WTC11 (cell line): ENCODE measurements at places on chromosomes 1 and 21.

GRCh38 chr1:225677350-225678124 is 24.6 kb upstream of the ENAH start:
- peak; percentile 72 for DNase-seq
- no peak overlapping the region for H3K27ac ChIP-seq
- peak overlapping the region; percentile 57 for H3K4me3 ChIP-seq
- peaks cover 25% of the 10 kb centered on the region for H3K27me3 ChIP-seq
- H3K36me3 ChIP-seq, result no peaks in the 10 kb centered on the region

GRCh38 chr1:223723351-223723904 is 11.1 kb downstream of the CAPN2 start:
- peaks cover 93% of the 10 kb centered on the region for H3K27me3 ChIP-seq
- H3K36me3 ChIP-seq, result peaks cover 13% of the 10 kb centered on the region
- H3K27ac ChIP-seq, result no peak overlapping the region

GRCh38 chr1:43773821-43774220 is 66.5 kb downstream of the ST3GAL3 start:
- H3K4me1 ChIP-seq, result peaks cover 27% of the 10 kb centered on the region
- DNase-seq, result no peak
- no peak overlapping the region for H3K4me3 ChIP-seq
- no peaks in the 10 kb centered on the region; the same call in 1 of the 2 replicates for H3K27me3 ChIP-seq
- H3K27ac ChIP-seq, result no peak overlapping the region
- H3K36me3 ChIP-seq, result peaks cover 6% of the 10 kb centered on the region; the same call in 1 of the 2 replicates

DNA sequence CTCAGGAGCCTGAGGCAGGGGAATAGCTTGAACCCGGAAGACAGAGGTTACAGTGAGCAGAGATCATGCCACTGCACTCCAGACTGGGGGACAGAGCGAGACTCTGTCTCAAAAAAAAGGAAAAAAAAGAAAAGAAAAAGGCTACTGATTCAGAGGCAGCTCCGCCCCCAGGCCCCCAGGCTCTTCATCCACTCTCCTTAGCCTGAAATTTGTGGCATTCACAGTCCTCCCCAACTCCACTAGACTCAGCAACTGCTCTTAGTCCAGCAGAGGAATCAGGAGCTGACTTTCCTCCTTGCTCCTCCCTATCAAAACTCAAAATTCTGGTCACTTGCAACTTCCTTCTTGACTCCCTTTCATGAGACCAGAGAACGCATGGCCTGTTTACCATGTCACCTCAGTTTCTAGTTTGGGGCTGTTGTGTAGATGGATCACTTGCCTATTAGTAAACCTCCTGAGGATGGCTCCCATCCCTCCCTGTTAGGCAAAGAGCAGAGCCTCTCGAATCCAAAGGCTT is 27.1 kb downstream of the PCAT6 start:
- H3K4me3 ChIP-seq, result no peak overlapping the region
- peaks cover 25% of the 10 kb centered on the region for H3K4me1 ChIP-seq

- H3K27ac ChIP-seq, result no peak overlapping the region
- peaks cover 26% of the 10 kb centered on the region for H3K4me1 ChIP-seq
- H3K27me3 ChIP-seq, result no peaks in the 10 kb centered on the region
These were observed 70.4 kb downstream of the MPZL1 start for GRCh38 chr1:167792188-167792565.

- peaks cover 22% of the 10 kb centered on the region for H3K4me1 ChIP-seq
- DNase-seq, result peak; percentile 70
- peak overlapping the region; percentile 90 for H3K27ac ChIP-seq
These were observed 162.3 kb upstream of the VAMP3 start for GRCh38 chr1:7608628-7609305.

DNA sequence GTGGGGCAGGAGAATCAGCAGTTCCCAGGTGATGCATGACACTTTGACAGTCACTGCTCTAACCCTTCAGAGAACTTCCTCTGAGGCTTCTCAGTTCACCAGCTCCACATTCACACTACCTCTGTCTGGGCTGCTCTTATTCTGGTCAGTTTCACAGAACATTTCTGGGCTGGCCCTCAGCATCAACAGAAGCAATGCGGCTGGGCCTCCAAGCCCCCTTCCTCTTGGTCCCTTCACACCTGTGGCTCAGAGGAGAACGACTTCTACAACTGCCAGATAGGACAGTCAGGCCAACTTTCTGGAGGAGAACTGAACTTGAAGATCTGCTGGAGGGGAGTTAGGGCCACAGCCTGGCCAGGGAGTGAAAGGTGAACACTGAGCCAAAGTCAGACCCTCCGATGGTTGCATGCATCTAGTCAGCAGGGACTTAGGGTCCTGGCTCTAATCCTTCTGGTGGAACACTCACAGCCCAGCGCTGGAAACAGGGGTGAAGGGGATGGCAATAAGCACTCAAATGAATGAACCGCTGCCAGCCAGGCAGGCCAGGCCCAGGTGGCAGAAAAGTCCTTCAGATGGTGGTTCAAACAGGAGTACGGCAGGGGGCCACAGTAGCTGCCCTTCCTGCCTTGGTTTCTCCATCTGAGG is 274.1 kb downstream of the FOXD2 start:
- H3K27me3 ChIP-seq, result peaks cover 98% of the 10 kb centered on the region
- H3K27ac ChIP-seq, result no peak overlapping the region
- H3K36me3 ChIP-seq, result no peaks in the 10 kb centered on the region
- no peak overlapping the region for H3K4me3 ChIP-seq
- peaks cover 38% of the 10 kb centered on the region for H3K4me1 ChIP-seq

- no peak for DNase-seq
- H3K36me3 ChIP-seq, result no peaks in the 10 kb centered on the region
- H3K27me3 ChIP-seq, result no peaks in the 10 kb centered on the region
- H3K4me1 ChIP-seq, result peaks cover 13% of the 10 kb centered on the region
- H3K27ac ChIP-seq, result no peak overlapping the region
These were observed 95.5 kb downstream of the NEGR1 start for GRCh38 chr1:72186733-72187307.

DNA sequence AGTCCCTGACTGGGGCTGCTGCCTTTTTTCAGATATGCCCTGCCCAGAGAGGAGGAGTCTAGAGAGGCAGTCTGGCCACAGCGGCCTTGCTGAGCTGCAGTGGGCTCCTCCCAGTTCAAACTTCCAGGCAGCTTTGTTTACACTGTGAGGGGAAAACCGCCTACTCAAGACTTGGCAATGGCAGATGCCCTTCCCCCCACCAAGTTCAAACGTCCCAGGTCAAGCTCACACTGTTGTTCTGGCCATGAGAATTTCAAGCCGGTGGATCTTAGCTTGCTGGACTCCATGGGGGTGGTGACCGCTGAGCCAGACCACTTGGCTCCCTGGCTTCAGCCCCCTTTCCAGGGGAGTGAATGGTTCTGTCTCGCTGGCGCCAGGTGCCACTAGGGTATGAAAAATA is 18.3 kb upstream of the C1orf53 start:
- H3K4me1 ChIP-seq, result peaks cover 7% of the 10 kb centered on the region
- H3K4me3 ChIP-seq, result no peak overlapping the region
- no peaks in the 10 kb centered on the region for H3K27me3 ChIP-seq
- peak; percentile 22 for DNase-seq

- H3K27ac ChIP-seq, result peak overlapping the region; percentile 95
- H3K36me3 ChIP-seq, result peaks cover 86% of the 10 kb centered on the region
- no peak for DNase-seq
- no peaks in the 10 kb centered on the region for H3K27me3 ChIP-seq
- H3K4me3 ChIP-seq, result no peak overlapping the region; the same call in 1 of the 2 replicates
These were observed 19.7 kb downstream of the SLC2A1 start for GRCh38 chr1:42938645-42939615.
